ENCODE measurements at places on chromosomes 3 and 15. TPM values are rescaled to one million over a fixed set of nuclear protein-coding genes. Genes with fewer than 3 reads are reported as not detected.

The STOML1 gene
- 2.2 TPM for total RNA-seq

The ESYT3 gene
- total RNA-seq: 0.21 TPM

The SLC22A14 gene
- 0.10 TPM for total RNA-seq

The ENTPD3 gene
- total RNA-seq: 0.10 TPM

The GATA2 gene
- total RNA-seq: 2.9 TPM

The AVEN gene
- 5.9 TPM for total RNA-seq

Data from mononuclear cell (primary cell).